ENCODE measurements at places on chromosomes 7 and 10.

GRCh38 chr7:51187941-51188340 is 128.7 kb downstream of the COBL start:
- DNase-seq: no peak

- DNase-seq: no peak
Observed at GRCh38 chr10:45487735-45488134, 113.7 kb downstream of the ALOX5 start.

- no peak for DNase-seq
Observed at GRCh38 chr10:79433324-79434222, 11.9 kb downstream of the ZCCHC24 start.

DNA sequence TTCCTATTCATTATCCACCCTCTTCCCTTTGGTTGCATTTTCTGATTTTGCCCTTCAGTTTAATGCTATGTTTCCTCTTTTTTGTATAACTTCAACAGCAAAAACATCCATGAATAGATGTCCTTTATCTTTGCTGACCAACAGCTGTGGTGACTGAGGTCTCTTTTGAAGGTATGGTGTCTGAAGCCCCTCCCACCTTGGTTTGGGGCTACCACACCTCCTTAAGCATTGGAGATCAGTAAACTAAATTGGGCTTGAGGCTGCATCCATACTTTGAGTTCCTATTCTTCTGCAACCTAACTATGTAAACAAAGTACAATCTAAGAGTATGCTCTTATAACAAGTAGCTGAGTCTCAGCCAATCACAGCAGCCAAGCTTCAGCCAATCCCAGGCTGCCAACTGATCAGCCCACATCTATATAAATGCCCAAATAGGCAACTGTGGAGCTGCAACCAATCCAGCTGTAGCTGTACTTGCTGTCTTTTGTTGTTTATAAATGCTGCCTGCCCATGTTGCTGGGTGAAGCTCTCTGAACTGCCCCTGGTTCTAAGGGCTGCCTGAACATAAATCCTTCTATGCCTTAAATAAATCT is 69.4 kb upstream of the PDLIM1 start:
- DNase-seq: no peak

GRCh38 chr10:132518572-132519381 is 18.8 kb upstream of the INPP5A start:
- no peak for DNase-seq

DNA sequence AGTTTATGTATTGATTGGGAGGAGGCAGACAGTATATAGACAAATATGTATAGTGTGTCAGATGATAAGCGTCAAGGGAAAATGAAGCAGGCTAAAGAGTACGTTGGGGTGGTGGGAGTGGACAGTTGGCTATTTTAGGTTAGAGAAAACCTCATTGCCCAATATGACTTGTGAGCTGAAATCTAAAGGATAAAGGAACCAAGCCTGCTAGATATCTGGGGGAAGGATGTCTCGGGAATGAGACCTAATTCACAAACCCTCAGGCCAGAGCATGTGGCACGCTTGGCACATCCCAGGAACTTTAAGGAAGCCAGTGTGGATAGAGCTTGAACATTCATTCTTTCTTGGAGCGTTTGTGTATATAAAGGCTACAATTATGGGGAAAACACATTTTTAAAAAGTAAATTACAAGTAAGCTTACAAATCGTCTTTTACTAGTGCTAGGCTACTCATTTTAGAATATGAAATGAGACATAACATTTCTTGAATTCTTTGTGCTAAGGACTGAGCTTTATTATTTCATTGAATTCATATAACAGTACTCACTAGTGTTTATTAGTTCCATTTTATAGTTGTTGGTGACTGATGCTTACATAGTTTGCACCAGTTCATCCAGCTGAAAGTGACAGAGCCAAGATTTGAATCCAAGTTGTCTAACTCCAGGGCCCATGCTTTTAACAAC is 9.7 kb downstream of the FHIP2A start:
- DNase-seq: no peak

- no peak for DNase-seq
Observed at GRCh38 chr10:100977436-100977835, 8.1 kb downstream of the SEMA4G start.

- DNase-seq: no peak
Observed at GRCh38 chr10:48363617-48364355, 57.3 kb downstream of the MAPK8 start.

DNA sequence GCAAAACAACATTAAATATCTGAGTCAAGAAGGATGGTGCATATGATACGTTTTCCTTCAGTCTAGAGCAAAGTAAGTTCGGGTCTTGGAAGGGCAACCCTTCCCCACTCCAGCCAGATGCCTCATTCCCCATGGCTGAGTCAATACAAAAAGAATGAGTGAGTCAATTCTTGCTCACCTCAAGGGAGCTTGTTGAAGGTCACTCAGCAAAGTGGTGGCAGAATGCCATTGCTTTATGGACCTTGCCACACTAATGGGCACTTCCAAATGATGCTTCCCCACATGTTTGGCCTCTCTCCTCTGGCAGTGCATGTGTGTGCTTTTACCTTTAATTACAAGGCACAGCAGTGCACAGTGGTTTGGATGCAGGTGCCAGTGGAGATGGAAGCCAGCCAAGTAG is 296.5 kb downstream of the SORCS3 start:
- DNase-seq: no peak

DNA sequence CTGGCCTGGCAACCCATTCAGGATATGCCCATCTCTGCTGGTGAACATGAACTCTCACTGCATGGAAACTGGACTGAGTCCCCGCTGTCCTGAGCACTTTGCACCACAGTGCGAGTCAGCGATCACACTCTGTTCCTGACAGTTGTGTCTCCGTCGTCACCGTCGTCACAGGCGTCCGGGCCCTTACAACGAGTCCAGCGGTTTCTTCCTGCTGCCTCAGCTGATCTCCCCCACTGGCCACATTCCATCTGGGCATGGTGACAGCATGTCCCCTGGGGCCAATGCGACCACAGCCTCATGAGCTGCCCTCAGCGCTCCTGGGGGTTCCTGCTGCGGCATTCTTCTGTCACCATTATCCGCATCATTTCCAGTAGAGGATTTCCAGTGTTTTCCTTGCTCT is 76.8 kb upstream of the KLF6 start:
- no peak for DNase-seq

- DNase-seq: no peak
Observed at GRCh38 chr7:35754741-35755140, 46.1 kb upstream of the SEPTIN7 start.

DNA sequence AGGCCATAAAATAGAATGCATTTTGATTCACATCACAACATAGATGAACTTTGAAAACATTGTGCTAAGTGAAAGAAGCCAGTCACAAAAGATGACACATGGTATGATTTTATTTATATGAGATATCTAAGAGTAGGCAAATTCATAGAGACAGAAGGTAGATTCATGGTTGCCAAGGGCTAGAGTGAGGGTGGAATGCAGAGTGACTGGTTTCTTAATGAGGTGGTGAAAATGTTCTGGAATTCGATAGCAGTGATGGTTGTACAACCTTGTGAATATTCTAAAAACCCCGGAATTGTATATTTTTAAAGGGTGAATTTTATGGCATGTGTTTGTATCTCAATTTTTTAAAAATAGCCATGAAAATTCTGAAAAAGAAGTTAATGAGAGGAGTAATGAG is 42.9 kb downstream of the ABCB4 start:
- DNase-seq: no peak

- no peak for DNase-seq
Observed at GRCh38 chr10:26494018-26494417, 55.9 kb downstream of the APBB1IP start.

GRCh38 chr7:148374396-148375259 is 215.9 kb upstream of the C7orf33 start:
- no peak for DNase-seq

DNA sequence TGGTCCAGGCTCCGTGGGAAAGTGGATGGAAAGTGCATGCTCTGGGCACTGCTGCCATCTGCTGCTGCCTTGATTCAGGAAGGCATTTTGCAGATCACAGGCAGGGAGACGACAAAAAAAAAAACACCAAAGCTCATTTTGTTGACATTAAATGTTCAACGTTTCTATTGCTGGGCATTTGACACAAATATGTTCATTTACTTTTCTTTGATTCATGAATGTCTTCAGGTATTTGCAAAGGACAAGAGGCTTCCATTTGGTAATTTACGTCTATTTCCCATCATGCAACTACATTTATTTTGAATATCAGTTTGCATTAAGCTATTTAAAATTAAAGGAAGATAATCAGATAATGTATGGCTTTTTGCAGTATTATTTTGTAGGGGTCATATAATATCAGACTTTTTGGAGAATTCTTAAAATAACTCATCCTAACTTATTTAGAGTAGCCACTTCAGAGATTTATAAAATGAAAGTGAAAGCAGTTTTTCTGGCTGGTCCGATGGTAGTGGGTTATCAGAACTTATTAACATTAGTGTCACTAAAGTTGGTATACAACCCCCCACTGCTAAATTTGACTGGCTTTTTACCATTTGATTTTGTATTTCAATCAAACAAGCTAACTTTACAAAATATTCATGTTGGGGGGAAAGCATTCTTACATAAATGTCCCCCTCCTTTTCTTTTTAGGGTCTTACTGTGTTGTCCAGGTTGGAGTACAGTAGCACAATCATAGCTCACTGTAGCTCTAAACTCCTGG is 65.3 kb downstream of the PDIA4 start:
- DNase-seq: no peak

GRCh38 chr10:129785536-129785981 is 178.5 kb downstream of the EBF3 start:
- DNase-seq: no peak

DNA sequence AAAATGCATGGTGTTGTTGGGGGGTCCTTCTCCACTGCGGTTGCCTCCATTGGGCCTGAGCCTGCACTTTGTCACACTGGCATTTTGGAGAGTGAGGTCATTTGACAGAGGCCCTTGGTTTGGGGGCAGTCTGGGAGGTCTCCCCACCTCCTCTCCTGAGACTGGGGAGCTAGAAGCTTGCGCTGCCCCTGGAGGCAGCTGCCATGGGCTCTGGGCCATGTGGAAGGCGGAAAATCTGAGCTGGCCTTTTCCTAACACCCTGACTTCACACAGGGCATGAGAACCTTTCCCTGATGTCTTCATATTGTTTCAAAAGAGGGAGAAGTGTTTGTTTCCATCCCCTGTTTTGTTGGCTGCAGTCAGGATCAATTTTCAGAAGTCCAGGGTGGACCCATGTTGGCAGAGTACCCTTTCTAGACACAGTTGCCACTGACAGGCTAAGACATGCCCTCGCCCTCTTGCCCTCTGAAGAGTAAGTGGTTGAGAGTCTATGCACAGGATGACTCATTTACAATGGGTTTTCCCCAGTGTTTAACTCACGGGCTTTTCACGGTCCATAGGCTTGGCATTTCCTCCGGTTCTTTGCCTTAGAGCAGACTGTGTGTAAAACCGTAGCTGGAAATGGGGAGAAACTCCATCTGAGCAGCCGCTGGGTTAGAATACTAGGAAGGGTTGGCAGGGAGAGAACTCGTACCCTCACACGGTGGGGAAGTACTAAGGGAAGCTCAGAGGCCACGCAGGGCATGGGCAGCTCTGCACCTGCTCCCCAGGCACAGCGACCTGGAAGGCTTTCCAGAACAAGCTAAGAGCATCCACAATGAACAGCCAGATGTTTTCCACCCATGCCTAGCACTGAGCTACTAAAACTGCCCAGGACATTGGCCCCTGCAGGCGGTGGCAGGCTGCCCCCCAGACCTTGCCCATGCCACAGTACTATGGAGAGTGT is 655.0 kb downstream of the SDK1 start:
- DNase-seq: no peak

- no peak for DNase-seq
Observed at GRCh38 chr7:50369143-50370026, 64.9 kb downstream of the IKZF1 start.

GRCh38 chr10:113415246-113415645 is 137.6 kb upstream of the HABP2 start:
- DNase-seq: no peak

- no peak for DNase-seq
Observed at GRCh38 chr10:104938031-104938430, 296.9 kb downstream of the SORCS3 start.

GRCh38 chr10:61779276-61779675 is 116.5 kb downstream of the CABCOCO1 start:
- DNase-seq: no peak

- DNase-seq: no peak
Observed at GRCh38 chr10:131002031-131002861, 309.3 kb downstream of the TCERG1L start.

- no peak for DNase-seq
Observed at GRCh38 chr7:2116989-2117591, 115.7 kb downstream of the MAD1L1 start.

GRCh38 chr7:4840079-4840501 is 21.7 kb downstream of the PAPOLB start:
- DNase-seq: no peak

- DNase-seq: no peak
Observed at GRCh38 chr10:102230861-102231356, 4.8 kb downstream of the ELOVL3 start.

DNA sequence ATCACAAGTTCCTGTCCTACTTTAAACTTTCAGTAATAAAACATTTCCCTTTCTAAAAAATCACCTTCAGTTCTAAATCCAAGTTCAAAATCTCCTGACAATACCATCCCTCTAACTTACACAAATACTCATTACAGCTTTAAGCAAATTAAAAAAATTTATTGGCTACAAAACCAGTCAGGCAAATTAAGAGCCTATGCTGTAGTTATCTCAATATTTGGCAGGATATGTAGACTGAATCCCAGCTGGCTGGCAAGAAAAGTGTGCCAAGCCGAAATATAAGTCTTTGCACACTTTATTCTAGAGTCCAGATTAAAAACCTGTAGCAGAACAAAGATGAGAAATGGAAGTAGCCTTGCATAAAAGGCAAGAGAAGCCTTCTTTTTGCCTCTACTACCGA is 9.5 kb downstream of the WAPL start:
- DNase-seq: no peak

DNA sequence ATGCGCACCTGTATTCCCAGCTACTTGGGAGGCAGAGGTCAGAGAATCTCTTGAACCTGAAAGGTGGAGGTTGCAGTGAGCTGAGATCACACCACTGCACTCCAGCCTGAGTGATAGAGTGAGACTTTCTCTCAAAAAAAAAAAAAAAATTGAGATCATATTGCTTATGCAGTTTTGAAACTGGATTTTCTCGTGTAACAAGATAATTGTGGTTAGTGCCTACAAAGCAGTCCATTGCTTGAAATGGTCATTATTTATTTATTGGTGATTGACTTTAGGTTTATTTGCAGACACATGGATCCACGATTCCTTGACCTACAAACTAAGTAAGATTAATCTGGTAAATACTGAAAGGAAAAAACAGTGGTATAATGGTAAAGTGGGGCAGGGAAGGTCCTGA is 149.8 kb downstream of the TAX1BP1 start:
- DNase-seq: no peak

- DNase-seq: no peak
Observed at GRCh38 chr10:58516119-58516518, 3.4 kb downstream of the BICC1 start.

All from stimulated activated CD8-positive, alpha-beta memory T cell treated with anti-CD3 and anti-CD28 coated beads, Interleukin-2, amount 100 ng/mL, for 1 hour (primary cell).